Colonic mucosa (tissue), 4 donors: ENCODE measurements at places on chromosomes 13 and 19. TPM values are rescaled to one million over a fixed set of nuclear protein-coding genes. Genes with fewer than 3 reads are reported as not detected.
A peak's percentile ranks its signal among the peaks of the same experiment; 100 is the strongest.

GRCh38 chr13:96075953-96076543 is 13.9 kb upstream of the HS6ST3 start:
- DNase-seq: no peak

C19orf85 gene
- not detected for total RNA-seq

GRCh38 chr13:48185018-48185417 is 48.0 kb upstream of the ITM2B start:
- no peak for DNase-seq

- no peak for DNase-seq
These were observed 63.9 kb downstream of the LHFPL6 start for GRCh38 chr13:39538816-39539790.

- DNase-seq: peak; percentile 13
These were observed 155.6 kb downstream of the TM9SF2 start for GRCh38 chr13:99656844-99657381.

DNA sequence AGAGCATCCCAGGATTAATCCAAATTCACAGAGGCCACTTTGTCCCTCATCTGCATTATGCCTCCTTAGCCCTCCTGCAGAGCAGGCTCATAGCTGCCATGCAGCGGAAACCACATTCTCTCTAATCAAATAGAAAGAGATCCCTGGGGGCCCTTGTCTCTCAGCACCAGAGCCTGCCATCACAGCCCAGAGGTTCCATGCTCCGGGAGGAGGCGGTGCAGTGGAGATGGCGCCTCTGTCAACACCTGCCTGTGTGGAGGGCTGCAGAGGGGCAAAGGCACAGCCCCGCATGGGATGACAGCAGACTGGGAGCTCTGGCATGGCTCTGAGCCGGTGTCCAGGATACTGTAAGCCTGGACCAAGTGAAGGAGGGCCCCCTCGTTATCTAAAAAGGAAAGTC is 111.3 kb downstream of the SLC7A1 start:
- no peak for DNase-seq

DNA sequence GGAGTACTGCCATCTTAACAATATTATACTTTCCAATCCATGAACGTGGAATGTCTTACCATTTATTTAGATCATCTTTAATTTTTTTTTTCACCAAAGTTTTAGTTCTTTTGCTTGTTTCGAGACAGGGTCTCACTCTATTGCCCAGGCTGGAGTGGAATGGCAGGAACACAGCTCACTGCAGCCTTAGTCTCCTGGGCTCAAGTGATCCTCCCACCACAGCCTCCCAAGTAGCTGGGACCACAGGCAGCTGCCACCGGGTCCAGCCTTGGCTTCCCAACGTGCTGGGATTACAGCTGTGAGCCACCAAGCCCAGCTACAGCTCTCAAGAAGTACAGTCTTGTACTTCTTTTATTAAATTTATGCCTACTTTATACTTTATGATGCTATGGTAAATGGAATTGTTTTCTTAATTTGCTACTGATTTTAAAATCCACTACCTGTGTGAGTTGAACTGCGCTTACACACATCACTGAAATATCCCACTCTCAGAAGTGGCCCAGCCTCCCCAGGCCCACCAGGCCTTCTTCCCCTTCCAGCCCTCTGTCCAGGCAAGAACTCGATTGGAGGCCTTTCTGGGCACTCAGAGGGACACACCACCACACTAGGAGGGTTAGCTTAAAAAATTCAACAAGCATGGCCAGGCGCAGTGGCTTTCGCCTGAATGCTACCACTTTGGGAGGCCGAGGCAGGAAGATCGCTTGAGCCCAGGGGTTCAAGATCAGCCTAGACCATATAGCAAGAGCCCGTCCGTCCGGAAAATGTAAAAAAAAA is 1.0 kb upstream of the PGLS start:
- DNase-seq: no peak

PCDH17 gene
- 2.1 TPM for total RNA-seq

DNA sequence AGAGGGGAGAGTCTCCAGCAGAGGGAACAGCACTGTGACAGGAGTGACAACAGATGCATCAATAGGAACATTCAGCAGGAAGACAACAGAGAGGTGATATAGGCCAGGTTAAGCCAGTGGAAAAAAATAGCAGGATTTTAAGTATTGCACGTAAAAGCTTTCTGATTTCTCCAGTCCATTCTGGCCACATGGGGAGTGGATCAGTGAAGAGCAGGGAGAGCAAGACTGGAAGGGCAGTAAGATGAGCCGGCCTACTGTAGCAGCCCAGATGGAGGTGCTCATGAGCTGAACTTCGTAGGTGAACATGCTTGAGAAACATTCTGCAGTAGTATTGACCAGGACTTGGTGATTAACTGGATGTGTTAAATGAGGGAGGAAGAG is 1.7 kb downstream of the UTP14C start:
- DNase-seq: no peak

YJEFN3 gene
- 1.9 TPM for total RNA-seq

DNA sequence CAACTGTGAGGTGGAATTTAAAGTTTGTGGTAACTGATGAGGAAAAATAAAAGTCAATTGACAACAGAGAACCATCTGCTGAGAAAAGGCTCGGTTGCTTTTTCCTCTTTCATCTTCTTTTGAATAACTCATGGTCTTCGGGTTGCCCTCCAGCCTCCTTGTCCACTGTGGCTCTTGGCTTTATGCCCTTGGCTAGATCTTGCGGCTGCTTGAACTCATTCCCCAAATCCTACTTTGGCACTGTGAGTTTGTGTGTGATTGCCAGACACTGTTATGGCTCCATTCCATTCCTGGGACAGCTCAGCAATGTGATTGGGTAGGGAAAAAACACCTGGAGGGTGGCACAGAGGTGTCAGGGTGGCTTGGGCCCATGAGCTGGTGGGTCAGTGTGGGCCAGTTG is 387.4 kb downstream of the DLEU7 start:
- no peak for DNase-seq

- no peak for DNase-seq
These were observed 4.2 kb downstream of the C5AR1 start for GRCh38 chr19:47313754-47314295.

DNA sequence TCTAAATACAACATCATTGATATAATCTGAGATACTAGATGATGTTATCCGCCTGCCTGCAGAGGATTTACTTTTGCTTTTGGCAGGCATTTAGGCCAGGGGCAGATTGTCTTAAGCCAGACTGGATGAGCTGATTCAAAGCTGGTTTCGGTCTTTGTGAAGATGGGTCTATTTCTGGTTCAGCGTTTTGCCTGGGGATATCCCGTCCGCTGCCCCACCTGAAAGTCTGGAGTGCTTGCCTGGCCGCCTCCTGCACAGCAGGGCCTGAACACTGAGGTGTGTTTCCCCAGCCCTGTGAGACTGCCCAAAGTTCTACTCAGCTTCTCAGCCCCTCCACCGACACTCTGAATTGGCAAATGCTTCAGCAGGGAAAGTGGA is 149.7 kb downstream of the KATNAL1 start:
- no peak for DNase-seq

DNA sequence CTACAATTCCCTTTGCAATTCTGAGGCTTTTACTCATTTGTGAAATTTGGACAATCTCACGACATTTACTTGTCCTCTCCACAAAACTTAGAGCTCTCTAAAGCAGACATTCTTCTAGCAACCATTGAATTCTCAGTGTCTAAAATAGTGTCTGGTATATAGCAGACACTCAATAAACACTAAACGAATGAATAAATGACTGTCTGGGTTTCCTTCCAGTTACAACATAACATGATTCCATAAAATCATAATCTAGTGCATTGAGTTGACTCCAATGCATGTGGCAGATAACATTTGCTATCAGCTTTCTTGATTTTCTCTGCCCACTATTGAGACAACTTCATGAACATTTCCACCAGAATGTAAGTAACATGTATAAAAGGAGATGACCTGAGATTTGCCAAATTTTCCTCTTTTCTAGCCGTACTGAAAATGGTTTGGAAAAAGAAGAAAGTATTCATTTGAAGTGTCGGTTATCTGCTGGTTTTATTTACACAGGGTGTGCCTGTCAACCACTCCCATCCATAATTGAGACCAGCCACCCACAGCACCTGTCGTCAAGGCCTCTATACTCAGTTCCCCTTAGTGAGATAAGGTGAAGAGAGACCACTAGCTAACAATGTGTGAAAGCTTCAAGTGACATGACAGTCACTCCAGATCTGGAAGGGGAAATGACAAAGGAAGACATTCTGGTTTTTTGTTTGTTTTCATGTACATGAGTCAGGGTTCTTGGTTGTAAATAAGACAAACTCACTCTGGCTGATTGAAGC is 4.8 kb upstream of the SERP2 start:
- peak; percentile 74 for DNase-seq

DNA sequence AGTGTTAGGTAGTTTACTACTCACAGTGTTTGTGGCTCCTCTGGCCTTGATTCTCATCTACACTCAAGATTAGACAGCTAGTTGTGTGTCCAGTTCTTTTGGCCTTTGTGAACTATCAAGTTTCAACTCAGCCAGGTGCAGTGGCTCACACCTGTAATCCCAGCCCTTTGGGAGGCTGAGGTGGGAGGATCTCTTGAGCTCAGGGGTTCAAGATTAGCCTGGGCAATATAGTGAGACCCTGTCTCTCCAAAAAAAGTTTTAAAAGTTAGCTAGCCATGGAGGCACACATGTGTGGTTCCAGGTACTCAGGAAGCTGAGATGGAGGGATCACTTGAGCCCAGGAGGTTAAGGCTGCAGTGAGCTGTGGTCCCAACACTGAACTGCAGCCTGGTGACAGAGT is 16.1 kb downstream of the ZNF226 start:
- DNase-seq: no peak

DNA sequence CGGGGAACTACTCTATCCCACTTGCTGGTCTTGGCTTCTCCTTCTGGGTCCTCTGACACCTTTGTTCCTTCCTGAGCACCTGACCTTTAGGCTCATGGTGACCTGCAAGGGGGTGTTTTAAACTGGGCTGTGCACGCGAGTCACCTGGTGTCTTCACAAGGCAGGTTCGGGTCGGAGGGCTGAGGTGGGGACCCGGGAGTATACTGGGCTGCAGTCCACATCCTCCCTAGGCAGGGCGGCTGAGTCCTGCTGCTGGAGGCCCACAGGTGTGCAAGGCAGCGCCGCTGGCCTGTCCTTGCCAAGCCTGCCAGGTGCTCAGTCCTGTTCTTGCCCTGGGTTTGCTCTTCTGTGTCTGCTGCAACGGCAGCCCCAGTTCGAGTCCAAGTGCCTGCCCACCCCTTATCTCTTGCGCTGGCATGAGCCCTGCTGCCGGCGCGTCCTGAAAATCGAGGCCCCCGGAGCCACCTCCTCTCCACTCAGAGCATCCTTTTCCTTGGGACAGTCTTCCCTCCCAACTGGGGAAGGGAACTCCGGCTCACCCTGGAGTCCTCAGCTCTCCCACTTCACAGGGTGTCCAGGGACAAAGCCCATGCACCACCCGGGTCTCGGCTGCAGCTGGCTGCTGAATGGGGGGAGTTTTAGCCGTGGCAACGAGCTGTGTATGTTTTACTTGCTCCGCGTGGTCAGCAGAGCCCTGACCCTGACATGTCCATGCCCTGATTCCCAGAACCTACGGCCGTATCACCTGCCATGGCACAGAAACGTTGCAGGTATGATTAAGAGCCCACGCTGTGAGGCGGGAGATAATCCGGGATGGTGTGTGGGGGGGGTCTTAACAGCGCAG is 193.5 kb downstream of the TEX29 start:
- DNase-seq: no peak

DNA sequence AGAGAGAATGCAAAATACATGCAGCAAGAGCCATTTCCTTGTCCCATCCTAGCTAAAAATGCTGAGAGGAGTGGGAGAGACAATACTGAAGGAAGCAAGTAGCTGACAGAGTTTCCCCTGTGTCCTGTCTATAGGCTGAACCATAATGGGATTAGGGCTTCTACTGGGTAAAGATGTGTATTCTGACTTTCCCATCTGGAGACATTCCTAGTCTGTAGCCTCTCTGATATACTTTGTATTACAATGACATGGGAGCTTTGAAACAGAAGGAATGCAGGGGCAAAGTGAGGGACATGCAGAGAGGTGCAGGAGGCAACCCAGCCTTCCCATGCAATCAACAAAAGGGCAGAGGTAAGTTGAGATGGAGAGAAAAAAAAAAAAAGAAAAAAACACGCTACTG is 10.5 kb upstream of the GPC6 start:
- no peak for DNase-seq

- DNase-seq: no peak
These were observed 246.7 kb downstream of the RFC3 start for GRCh38 chr13:34064456-34065205.

- no peak for DNase-seq
These were observed 4.8 kb upstream of the CEBPA start for GRCh38 chr19:33306853-33307792.

DNA sequence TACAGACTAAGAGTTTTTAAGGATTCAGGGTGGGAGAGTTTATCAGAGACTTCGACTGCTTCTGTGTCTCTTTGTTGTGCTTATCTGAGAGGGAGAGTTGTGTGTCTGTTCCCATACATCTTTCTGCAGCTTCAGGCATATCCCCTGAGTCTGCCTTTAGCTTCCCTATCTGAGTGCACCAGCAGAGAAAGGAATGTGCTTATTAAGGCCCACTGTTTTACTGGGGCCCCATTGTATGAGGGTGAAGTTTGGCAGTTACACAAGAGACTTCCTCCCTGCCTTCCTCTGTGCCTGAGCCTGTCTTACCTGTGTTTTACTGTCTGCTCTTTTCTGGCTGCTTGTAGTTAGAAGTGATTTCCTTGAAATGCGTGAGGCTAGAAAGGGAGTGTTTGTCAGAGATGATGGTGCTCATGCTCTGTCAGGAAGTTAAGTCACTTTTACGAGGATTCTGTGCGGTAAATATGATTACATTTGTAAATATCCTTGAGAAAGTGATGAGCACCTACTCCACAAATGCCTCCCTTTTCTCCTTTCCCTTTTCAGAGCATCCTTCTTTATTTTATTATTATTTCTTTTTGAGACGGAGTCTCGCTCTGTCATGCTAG is 1228.9 kb upstream of the MIR17HG start:
- DNase-seq: no peak

- DNase-seq: no peak
These were observed 41.3 kb downstream of the ALOX5AP start for GRCh38 chr13:30776661-30777060.

ITGBL1 gene
- 0.72 TPM for total RNA-seq

KMT5C gene
- 24.9 TPM for total RNA-seq

DNA sequence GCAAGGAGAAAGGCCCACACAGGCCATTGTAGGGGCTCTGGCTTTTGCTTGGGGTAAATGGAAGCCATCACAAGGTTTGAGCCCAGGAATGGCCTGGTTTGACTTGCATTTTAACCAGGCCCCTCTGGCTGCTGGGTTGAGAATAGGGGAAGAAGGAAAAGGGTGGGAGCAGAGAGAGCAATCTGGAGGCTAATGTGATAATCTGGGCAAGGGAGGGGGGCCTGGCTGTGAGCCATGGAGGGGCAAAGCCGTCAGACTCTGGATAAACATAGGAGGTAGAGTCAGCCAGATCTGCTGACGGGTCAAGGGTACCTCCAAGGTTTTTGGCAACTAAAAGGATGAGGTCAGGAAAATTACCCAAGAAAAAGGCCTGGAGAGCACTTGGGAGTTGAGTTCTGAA is 41.6 kb downstream of the RFX2 start:
- DNase-seq: peak; percentile 16

GRCh38 chr13:48686636-48687210 is 33.0 kb downstream of the CYSLTR2 start:
- no peak for DNase-seq

OBI1 gene
- total RNA-seq: 8.0 TPM

- DNase-seq: no peak
These were observed 271.0 kb downstream of the DNAJC15 start for GRCh38 chr13:43294412-43294811.

- DNase-seq: no peak
These were observed 70.6 kb upstream of the TEX29 start for GRCh38 chr13:111249637-111250360.
